Nephron progenitor cell (in vitro differentiated cells): ENCODE measurements at places on chromosomes 7 and 10.
A peak's percentile ranks its signal among the peaks of the same experiment; 100 is the strongest.

GRCh38 chr7:25250386-25250785 is 22.1 kb upstream of the NPVF start:
- no peak for DNase-seq

GRCh38 chr10:85152496-85152895 is 824.1 kb downstream of the CCSER2 start:
- DNase-seq = no peak

- no peak for DNase-seq
These were observed 39.8 kb upstream of the LANCL2 start for GRCh38 chr7:55325371-55325792.

GRCh38 chr10:69224862-69225657 is 4.9 kb downstream of the HKDC1 start:
- no peak for DNase-seq

GRCh38 chr10:12510501-12510941 is 161.2 kb downstream of the CAMK1D start:
- no peak for DNase-seq

DNA sequence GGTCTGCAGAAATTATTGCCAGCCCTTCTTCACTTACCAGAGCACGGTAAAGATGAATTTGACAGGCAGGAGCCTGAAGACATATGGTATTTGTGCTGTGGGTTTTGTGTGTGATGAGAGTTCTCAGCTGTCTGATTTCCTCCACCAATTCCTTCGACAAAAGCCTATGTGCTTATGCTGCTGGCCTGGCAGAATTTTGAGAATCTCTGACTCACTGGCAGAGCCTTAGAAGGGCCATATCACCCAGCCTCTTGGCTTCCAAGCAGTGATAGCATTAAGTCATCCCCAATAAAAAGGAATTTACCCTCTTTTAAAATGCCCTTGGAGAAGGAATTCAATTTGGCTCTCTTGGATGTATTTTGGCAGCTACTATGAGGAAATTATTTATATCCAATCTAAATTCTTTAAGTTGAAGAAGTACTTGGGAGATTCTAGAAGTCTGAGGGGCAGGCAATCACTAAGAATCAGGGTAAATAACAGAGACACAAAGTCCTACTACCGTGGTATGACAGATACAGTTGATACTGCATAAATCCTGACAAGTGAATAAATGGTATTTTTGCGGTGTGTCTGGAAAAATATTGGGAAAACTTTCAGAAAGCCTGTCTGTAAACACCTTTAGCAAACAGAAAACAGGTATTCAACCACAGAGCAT is 68.6 kb upstream of the EFCAB10 start:
- no peak for DNase-seq

GRCh38 chr10:110207011-110207804 is at the start of gene MXI1:
MXI1 (plus strand) TSS chr10:110207605; CDS start chr10:110207809, 204 bp downstream.
- DNase-seq = peak; percentile 65

GRCh38 chr10:125985557-125986240 is 89.3 kb downstream of the FANK1 start:
- no peak for DNase-seq

DNA sequence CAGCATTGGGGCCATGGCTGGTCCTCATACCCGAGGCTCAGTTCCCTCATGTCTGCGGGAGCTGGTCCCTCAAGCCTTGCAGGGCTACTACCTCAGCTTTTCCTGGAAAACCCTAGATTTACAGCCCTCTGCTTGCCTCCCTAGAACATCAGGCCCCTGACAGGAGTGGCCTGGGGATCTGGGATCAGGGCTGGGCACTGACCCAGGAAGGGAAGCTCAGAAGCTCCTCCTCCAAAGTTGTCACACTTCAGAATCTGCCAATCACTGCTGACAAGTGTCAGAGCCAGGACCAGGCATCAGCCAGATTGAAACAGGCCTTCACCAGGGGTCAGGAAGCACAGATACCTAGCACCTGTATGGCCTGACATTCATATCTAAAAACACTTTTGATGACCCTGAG is 115.2 kb downstream of the GRID1 start:
- DNase-seq = no peak

DNA sequence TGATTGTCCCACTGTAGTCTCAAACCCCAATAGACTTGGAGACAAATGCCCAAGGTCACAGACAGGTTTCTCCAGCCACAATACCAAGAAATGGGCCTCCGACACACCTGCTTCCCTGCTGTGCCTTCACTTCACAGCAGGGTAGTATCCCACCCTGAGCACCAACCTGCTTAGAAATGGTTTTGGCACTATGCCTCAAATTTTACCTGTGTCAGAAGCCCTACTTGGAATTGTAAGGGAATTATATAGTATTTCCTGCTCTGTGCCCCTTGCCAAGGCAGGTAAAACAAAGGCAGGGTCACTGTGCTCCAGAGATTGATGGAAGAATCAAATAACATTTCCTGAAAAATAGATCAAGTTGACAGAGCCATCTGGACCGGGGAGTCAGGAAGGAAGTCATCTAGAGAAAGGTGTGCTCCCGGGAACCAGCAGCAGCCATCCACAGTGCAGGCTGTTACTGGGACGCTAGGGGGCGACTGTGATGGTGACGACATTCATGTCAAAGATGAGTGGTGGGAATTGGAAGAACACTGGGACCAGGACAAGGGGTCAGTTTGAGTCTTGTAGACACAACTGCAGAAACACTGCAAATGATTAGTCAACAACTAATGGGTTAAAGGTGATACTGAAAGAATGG is 117.8 kb upstream of the AKR1E2 start:
- peak; percentile 17 for DNase-seq

DNA sequence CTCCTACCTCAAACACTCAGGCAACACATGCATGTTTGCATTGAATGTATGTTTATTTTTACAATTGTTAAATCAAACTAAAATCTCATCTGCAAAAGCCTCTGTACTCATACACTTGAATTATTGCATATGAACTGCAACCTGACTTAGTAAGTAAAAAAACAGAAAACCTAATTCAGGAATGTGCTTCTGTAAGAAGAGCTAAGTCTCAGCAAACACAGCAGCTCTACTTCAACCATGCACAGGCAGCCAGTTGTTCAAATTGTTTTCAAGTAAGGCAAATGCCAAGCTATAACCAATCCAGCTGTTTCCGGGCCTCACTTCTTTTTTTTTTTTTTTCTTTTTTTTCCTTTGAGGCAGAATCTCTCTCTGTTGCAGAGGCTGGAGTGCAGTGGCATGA is 93.5 kb upstream of the MALRD1 start:
- no peak for DNase-seq

DNA sequence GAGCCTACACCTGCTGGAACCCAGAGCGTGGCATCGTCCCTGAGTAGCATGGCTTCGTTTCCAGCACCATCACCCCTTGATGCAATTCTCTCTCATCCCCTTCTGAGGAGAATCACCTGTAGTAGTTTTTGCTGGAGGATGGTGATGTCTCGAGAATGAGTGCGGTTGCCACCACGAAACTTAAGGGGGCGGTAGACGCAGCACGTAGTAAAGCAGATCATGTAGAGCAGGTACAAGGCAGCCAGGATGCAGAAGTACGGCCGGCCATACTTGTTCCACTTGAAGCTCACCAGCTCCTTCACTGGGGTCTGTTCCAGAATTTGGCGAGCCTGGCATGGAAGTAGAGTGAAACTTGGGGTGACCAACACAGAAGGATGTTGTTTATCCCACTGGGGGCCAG is 8.1 kb downstream of the TRPV5 start:
- DNase-seq = no peak

DNA sequence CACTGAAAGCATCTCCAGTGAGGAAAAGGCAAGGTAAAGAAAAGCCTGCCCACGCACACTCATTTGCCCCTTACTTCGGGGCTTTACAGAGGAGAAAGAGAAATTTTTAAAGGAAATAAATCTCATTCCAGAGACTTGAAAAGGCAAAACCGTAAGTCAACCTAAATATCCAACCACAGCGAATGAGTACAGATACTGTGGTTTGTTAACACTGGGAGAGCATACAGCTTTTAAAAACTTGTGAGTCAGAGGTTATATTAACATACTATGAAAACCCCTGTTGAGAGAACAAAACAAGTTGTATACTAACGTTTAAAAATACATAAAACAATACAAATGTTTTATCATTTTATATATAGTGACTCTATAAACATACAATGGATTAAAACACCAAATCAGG is 28.6 kb upstream of the ST7 start:
- DNase-seq = no peak

- DNase-seq = no peak
These were observed 10.4 kb downstream of the TWIST1 start for GRCh38 chr7:19107081-19107355.

DNA sequence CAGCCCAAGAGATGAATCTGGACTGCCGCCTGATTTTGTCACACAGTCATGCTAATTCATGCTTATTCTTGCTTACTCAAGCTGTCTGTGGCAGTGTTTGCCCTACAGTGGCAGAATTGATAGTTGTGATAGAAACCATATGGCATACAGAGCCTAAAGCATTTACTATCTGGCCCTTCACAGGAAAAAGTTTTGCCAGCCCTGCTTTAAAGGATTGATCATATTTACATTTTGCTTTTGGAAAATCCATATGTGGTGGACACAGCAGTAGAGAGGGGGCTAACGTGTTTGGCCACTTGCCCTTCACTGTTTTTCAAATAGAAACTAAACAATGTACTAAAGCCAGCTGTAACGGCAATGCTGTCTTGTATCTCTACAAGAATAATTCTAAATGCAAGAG is 974.0 kb upstream of the GHITM start:
- no peak for DNase-seq

GRCh38 chr10:124064676-124065075 is 28.7 kb downstream of the CHST15 start:
- DNase-seq = no peak

GRCh38 chr7:78530351-78530750 is 731.8 kb downstream of the PHTF2 start:
- no peak for DNase-seq

DNA sequence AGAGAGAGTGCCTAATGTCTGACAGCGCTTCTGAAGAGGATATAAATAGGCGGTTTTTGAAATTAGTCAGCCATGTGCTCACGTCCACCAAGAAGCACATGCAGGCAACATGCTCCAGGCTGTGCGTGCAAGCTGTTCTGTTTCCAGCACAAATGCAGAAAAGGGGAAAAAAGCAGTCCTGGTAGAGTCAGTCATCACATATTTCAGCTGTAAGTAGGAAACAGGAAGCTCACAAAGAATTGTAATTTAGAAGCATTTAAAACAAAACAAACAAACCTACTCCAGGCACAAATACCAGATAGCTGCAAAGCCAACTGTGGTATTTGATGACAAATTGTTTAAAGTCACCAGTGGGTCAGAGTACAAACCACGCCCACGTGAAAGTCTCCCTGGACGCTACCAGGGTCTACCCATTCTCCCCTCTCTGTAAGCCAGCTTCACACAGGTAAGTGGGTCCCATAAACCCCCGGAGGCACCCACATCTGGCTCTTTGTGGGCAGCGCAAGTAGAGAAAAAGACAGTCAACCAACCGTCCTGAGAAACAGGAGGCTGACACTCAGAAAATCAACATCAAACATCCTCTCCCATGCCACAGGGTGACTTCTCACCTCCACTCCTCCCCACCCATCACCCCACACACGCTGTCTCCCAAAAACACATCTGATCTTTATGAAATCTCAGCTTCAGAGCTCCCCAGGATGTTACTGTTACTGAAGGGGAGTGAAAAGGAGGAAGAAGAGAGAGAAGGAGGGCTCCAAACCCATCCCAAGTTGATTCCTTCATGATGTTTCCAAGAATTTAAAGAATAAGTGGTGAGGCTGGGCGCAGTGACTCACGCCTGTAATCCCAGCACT is 186.4 kb downstream of the FAM107B start:
- DNase-seq = no peak

GRCh38 chr7:79770063-79770462 is 316.6 kb upstream of the MAGI2 start:
- DNase-seq = no peak

DNA sequence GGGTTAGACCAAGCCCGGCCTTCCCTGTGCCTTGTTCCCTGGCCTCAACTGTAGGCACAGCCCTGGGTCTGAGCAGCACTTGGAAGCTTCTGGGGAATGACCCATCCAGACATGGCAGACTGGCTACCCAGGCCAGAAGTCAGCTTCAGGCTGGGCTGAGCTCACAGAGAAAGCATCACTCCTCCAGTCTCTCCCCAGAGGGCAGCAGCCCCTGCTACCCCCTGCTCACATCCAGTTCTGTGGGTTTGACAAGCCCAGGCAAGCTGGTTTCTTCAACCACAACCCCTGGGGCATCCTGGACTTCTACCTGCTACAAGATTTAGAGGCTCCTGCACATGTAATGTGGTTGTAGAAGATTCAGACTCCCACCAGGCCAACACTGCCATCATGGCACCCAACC is 9.0 kb downstream of the C10orf71 start:
- no peak for DNase-seq

DNA sequence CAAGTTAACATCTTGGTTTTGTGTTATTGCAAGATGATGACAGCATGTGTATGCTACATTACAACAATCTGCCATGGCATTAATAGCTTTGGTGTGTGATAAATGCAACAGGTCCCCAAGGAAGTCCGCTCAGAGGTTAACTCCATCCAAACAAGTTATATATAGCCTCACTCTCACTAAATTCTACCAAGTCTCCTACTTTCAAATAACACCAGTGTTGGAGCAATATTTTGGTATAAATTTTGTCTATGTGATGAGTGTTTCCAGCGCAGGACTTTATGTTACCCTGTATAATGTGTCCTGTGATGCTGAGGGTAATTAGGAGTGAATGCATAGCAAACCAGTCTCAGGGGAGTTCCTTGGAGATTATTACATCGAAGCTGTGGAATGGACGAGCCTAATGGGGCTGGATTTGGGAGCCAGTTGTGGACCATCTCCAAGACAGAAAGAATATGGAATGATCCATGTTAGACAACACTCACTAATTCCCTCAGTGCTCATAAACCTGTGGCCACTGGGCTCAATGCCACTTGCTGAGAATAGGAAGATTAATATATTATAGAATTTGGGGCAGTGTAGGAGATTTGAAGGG is 127.6 kb upstream of the CXCL12 start:
- DNase-seq = no peak

GRCh38 chr7:102412548-102412947 is 16.4 kb downstream of the PRKRIP1 start:
- no peak for DNase-seq

DNA sequence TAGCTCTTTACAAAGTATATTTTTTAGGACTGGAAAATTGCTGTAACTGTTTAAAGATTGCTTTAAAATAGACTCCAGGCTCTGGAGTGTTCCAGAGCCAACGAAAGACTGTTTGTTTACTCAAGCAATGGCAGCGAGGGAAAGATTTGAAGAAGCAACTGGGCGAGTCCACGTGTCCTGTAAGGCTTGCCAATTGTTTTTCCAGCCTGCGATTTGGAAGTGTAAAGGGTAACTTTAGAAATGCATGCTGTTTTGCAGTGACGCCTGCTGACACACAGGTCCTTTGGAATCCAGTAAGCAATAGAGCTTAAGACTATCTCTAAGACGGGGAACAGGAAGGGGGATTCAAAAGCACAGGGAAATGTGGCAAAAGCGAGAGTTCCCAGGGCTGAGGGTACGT is 55.8 kb downstream of the TACC2 start:
- DNase-seq = no peak
